ENCODE measurements at places on chromosomes 3 and 15.
A peak's percentile ranks its signal among the peaks of the same experiment; 100 is the strongest.

GRCh38 chr3:23438657-23439056 is 235.5 kb downstream of the UBE2E2 start:
- no peak for DNase-seq

GRCh38 chr15:67575039-67575502 is 32.6 kb downstream of the MAP2K5 start:
- DNase-seq, result no peak

DNA sequence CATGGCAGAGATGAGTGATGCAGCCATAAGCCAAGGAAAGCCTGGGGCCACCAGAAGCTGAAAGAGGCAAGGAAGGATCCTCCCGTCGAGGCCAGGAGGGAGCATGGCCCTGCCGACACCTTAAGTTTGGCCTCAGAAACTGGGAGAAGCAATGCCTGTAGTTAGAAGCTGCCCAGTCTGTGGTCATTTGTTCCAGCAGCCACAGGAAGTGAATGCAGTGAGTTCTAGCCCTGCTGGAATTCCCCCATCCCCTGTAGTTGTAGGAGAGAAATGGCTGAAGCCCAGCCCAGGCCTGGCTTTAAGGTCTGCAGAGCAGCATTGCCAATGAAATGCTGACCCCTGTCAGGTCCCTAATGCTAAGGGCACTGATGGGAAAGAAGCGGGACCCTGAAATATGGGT is 12.2 kb upstream of the CHSY1 start:
- DNase-seq, result peak; percentile 32

GRCh38 chr3:38110314-38111050 is 26.4 kb downstream of the ACAA1 start:
- DNase-seq, result no peak

- DNase-seq, result no peak
These were observed 19.3 kb upstream of the SPG21 start for GRCh38 chr15:65008983-65009382.

GRCh38 chr15:68700455-68701123 is 120.1 kb downstream of the ANP32A start:
- DNase-seq, result peak; percentile 55

GRCh38 chr15:95018888-95019545 is 787.7 kb downstream of the MCTP2 start:
- peak; percentile 71 for DNase-seq

- DNase-seq, result no peak
These were observed 19.0 kb downstream of the TBC1D2B start for GRCh38 chr15:78058401-78058935.

DNA sequence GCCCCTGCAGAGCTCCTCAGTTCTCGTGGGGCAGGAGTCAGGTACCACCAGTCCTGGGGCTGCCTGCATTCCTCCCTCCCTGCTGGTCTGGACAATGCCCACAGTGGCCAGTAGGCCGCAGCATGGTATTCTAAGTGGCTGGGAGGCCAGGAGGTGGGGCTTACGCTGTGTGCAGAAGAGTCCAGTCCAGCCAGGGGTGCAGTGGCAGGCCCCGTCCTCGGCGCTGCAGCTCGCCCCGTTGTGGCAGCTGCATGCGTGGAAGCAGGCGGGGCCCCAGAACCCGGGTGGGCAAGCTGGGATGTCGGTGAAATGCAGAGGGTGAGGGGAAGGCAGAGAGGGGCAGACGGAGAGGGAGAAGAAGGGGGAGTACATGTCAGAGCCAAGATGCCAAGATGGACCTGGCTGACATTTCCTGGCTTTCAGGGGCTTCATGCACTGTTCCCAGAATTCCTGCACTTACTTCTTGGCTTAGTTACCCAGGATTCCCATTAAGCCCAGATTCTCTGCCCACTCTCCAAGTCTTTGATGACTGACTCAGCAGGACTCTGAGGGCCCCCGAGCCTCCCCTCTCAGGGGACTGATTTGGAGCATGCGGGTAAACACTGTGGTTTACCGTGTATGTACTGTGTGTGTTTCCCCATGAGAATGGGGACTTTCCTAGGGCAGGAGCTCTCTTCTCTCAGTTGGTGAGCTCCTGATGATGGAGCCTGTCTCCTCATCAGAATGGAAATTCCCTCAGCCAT is 47.5 kb downstream of the RAB11A start:
- peak; percentile 57 for DNase-seq

GRCh38 chr15:76391309-76391708 is 54.7 kb downstream of the ISL2 start:
- no peak for DNase-seq

DNA sequence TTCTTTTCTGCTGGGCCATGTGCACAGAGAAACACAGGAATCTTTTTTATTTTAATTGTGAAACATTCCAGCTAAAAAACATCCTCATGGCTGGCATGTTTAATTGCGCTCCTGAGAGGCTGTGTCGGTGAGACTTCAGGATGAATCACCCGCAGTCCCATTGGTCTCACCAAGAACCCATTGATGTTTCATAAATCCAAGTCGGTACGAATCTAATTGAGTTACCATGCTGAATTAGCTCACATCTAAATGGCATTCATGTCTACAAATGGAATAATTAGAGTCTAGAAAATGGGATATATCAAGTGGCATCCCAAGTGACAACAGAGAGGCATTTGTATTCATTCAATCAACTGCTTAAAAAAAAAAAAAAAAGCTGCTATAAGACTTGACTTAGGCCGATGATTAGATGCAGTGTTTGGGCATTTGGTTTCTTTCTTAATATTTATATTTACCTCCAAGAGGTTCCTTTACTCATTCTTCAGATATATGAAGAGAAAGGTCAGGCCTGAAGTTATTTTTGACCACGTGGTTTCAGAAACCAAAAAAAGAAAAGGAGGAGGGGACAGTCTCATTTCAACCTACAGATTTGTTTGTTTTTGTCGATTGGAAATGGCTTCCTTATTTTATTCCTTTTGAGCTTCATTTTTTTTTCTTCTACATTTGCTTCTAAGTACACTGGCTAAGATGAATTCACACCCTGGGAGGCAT is 79.1 kb upstream of the FOXB1 start:
- no peak for DNase-seq

DNA sequence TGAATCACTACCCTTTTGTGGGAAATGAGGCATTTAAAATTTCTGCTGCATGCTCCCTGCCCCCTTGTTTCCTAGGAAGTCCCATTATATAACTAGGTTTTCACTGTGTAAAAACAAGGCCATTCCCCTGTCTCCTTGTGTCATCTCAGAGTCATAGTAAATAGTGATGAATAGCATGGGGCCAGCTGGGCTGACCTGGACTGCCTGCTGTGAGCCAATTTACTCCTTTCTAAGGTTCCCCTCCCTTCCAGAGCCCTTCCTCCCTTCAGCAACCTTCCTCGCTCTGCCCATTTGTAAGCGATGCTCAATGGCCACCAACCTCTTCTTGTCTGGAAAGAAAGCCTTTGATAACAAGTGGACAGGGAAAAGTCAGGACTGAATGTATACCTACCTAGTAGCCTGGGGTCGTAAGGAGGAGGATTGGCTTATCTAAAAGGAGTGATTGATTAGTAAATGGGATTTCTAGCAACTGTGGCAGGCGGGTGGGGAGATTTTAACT is 11.7 kb downstream of the ITGA11 start:
- no peak for DNase-seq

DNA sequence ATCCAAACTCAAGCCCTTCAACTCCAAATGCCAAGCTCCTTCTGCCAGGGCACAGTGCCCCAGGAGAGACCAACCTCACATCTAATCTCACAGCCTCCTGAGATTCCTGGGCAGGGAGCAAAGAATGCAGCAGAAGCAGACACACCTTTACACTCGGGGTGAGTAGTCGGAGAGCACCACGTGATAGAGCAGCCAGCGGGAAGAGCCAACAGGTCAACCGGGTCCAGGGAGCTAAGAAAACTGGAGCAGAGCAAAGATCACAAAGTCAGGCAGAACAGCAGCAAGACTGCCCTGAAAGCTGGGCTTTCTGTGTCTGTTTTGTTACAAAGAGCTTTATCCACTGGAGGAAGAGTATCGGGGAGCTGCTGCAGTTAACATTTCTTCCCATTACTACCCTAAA is 4.2 kb downstream of the B3GALNT1 start:
- DNase-seq, result no peak

GRCh38 chr3:15861163-15861562 is 63.4 kb upstream of the ANKRD28 start:
- no peak for DNase-seq

GRCh38 chr3:178699810-178700209 is 163.6 kb downstream of the KCNMB2 start:
- DNase-seq, result peak; percentile 35

DNA sequence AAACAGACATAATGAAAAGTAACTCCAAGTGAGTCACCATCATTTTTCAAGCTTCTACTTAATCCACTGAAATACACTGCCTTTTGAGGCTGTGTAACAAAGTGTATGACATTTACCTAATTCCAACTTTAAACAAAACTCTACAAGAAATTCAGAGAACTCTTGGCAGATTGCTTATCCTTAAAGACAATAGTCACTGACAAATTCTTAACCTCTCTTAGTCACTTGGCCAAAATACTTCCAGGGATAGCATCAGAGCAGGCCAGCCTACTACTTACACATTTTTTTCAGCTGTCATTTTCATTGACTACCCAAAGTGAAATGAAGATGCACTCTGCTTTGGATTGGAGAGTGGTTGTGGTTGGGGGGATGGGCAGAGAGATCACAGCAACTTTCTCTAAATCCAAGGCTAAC is 3.6 kb downstream of the WWTR1 start:
- DNase-seq, result peak; percentile 38

DNA sequence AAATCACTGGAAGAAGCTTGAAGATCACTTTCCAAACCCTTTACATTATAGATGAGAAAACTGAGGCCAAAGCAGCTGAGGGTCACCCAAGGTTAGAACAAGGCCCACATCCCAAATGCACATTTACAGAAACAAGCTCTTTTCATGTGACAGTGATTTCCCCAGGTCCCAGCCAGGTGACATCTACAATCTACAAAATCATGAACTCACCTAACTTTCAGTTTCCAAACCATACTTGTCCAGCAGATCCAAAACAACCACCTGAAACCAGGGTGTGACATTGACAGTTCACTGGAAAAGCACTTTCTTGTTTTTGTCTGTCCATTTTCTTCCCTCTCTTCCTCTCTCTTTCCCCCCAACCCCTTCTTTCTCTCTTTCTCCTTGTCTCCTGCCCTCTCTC is 132.2 kb upstream of the PRICKLE2 start:
- no peak for DNase-seq

- DNase-seq, result peak; percentile 35
These were observed 94.0 kb downstream of the WDR76 start for GRCh38 chr15:43920815-43921214.

- DNase-seq, result no peak
These were observed 461.7 kb downstream of the NR2F2 start for GRCh38 chr15:96792216-96792615.

- no peak for DNase-seq
These were observed 80.6 kb downstream of the FBXL22 start for GRCh38 chr15:63677778-63678177.

GRCh38 chr3:42014458-42014920 is 52.6 kb upstream of the ULK4 start:
- DNase-seq, result no peak

GRCh38 chr3:71593106-71593505 is 9.6 kb upstream of the FOXP1 start:
- no peak for DNase-seq

DNA sequence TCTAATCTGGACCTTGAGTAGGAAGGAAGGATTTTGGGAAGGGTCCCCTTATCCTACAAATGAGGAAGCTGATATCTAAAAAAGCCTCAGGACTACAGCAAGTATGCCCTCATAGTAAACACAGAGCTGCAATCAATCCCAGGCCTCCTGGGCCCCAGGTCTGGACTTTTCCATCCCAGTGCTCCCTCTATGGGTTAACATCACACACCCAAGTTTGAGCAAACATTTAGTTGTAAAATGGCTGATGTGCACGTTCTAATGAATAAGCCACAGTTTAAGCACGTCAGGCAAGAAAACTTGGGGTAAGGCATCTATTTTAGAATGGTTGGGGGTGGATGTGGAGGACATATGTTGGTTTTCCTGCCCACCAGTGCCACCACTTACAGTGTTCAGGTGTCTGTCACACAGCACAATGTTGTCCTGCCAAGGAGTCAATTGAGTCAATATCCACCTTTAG is 44.3 kb upstream of the UBE2E1 start:
- DNase-seq, result peak; percentile 45

DNA sequence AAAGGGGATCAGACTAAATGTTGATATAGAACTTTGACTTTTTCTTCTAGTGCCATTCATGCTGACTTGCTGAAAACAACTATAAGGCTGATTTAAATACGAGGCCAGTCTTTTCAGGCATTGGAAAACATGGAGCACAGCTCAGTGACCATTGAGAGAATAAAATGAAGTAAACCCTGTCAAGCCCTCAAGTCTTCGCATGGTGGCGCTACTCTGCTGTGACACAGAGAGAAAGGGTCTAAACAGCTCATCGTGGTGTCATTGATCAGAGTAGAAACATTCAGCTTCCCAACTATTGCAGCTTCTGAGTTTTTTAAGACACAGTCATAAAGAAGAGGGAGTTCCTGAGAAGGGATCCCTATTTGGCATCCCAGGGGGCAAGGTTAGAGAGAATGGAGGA is 716.2 kb downstream of the DIPK2A start:
- DNase-seq, result no peak

DNA sequence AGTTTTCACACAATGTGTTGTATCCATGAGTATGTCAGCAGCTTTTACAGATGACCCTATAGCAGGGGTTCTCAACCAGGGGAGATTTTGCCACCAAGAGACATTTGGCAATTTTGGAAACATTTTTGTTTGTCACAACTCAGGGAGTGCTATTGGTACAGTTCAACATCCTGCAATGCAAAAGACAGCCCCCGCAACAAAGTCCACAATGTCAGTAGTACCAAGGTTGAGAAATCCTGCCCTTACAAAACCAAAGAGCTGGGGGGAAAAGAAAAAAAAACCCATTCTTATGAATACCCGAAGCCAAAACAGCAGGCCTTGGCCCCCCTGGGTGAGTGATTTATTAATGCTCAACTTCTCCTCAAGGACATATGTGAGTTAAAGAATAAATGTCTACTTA is 99.1 kb downstream of the LARS2 start:
- no peak for DNase-seq

- no peak for DNase-seq
These were observed 6.6 kb downstream of the RBP1 start for GRCh38 chr3:139532976-139533375.

DNA sequence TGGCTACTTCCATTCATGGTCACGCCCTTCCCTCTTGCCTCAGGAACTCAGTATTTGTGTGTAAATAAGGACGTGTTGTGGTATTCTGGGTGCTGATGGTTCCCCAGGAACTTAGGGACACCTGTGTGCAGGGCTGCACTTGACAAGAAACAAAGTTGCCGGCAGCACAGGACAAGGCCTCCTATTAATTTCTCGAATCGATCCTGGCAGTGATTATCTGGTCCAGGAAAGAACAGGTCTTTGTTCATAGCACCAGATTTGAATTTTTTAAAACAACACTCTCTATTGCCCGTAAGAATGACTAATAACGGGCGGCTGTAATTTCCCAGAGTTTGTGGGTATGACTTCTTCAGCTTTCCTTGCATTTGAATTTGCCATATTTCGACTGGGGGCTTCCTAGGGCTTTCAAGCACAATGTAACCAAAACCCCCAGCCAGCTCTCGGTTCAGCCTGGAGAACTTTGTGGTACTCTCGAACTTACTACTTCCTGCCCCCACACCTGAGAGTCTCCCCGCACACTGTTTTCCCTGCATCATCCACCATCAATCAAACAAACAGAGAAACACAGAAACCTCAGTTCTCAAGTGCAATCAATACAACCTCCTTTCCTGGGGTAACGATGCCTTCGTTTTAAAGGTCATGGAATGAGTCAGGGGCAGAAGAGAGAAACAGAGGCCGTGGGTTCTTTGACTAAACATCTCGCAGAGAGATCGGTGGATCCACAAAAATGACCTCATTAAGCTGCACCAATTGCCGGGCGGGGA is 241.7 kb upstream of the ICE2 start:
- no peak for DNase-seq

Data from brain microvascular endothelial cell (primary cell).